Osteoblast (primary cell): ENCODE measurements at places on chromosomes 11 and 22. TPM values are rescaled to one million over a fixed set of nuclear protein-coding genes. Genes with fewer than 3 reads are reported as not detected.

DNA sequence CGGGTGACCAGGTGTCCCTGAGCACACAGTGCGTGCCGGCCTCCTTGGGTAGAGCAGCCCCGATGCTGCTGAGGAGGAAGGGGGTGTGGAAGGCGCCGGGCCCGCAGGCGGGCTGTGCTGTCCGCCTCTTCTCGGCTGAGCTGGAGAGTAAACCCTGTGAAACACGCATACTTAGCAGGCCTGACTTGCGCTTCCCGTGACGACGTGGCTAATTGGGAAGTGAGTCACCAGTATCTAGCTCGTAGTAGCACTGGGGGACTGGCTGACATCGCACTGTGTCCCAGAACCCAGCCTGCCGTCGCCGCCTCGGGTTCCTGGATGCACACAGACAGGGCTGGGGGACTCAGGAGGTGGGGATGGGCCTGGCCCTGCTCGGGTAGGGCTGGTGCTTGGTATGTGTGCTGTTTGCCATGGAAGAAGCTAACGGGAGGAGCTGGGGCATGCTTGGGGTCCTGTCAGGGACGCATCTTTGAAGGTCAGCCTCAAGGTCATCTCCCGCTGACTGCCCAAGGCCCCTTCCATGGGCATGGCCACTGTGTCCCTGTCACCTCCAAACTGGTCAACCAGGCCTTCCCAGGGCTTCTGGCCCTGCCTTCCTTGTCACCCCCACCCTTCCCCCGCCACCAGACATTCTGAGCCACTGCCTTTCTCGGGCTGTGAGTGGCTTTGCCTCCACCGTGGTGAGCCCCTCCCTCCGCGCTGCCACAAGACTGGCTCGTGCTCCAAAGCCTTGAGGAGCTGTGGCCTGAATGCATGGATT lies 1327.0 kb downstream of the BRD1 start:
- DNase-seq, result no peak

HSPB2 gene
- total RNA-seq, result 2.1 and 2.2 TPM in 2 replicates

DNA sequence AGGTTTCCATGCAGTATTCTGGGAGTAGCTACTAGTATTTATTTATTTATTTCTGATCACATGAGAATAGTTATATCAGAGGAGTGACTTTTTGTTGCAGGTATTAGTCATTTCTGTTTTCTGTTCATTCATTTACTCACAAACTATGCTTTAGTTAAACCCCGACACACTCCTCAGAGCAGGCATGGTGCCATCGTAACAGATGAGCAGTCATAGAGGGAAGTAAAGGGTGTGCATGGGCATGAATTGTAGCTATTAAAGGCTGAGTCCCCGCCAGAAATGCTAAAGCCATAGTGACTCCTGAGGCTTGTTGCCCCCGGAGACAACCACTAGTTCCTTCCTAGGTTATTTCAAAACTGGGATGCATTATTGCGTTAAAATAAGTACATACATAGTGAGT lies 10.6 kb downstream of the JHY start:
- no peak for DNase-seq

DNA sequence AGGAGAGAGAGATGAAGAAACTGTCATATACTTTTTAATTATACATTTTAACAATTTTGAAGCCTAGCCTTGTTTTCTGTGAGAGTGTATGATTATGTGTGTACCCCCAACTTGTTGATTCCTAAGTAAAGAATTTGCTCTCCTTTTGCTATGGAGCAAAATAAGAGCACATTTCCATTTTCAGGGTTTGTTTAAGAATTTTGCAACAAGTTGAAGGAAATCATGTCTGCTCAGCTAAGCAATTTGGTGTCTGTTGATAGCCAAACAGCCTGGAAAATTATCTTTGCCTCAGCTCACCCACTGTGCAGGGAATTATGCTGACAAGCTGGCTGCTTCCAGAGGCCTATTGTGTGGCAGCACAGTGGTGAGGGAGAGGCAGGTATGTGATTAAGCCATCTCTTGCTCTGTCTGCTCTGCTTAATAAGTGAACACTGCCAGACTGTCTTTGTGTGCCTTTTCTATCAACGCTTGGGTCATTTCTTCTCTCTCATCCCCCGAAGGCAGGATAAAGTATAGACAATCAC lies 135.1 kb upstream of the TTC12 start:
- no peak for DNase-seq

MYEOV gene
- 0.88 and 1.4 TPM in 2 replicates for total RNA-seq

GRCh38 chr22:32725369-32725988 lies 76.0 kb upstream of the TIMP3 start:
- peak; percentile 61 for DNase-seq

DNA sequence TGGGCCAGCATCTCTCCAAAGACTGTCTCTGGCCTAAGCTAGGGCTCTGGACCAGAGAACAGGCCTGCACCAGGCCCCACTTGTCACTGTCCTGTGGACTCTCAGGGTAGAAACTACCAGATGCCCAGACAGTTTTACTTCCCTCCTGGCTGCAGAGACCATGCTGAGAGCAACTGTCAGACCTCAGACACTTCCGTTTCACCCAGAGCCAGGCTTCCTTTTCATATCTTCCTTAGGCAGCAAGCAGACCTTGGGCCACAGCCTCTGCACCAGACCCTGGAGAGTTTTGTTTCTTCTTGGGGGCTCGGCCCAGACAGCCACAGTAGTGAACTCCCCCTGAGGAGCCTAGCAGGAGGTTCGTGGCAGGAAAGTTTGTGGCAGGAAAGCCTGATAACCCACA lies 12.1 kb upstream of the FCHSD2 start:
- no peak for DNase-seq

- no peak for DNase-seq
Measured at GRCh38 chr11:20042811-20043341, 117.4 kb downstream of the DBX1 start.

DNA sequence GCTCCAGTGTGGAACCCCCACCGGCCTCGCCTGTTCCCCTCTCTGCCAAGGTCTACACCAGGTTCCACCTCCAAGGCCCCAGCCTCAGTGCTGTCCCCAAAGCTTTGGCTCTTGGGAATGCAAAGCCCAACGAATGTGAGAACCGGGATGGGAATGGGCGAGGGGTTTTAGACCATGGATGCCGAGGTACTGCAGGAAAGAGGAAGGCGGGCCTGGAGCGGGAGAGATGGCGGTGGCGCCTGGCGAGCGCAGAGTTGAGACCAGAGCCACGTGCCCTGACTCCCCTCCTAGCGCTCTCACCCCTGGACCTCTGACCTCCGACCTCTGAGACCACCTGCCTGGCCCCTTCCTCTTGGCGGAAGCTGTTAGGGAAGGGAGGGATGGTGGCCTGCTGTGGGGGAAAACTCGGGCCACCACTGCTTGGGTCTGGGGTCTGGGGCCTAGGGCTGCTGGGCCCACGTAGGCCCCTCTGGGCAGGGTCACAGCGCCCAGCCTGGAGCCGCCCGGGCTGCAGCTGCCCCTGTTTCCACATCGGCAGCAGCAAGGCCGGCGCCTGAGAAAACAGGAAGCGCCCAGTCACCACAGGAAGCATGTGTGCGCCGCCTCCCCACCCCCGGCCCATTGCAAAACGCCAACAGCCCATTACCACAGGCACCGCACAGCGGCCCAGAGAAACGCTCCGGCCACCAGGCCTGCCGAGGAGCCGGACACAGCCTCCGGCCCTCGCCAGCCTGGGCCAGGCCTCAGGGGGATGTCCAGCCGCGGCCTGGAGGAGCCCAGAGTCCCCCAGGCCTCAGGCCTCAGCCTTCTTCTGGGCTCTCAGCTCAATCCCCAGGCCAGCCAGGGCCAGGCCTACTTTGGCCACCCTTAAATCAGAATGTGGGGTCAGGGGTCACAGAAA lies 13.8 kb upstream of the SLC39A13 start:
- peak; percentile 96 for DNase-seq

DNA sequence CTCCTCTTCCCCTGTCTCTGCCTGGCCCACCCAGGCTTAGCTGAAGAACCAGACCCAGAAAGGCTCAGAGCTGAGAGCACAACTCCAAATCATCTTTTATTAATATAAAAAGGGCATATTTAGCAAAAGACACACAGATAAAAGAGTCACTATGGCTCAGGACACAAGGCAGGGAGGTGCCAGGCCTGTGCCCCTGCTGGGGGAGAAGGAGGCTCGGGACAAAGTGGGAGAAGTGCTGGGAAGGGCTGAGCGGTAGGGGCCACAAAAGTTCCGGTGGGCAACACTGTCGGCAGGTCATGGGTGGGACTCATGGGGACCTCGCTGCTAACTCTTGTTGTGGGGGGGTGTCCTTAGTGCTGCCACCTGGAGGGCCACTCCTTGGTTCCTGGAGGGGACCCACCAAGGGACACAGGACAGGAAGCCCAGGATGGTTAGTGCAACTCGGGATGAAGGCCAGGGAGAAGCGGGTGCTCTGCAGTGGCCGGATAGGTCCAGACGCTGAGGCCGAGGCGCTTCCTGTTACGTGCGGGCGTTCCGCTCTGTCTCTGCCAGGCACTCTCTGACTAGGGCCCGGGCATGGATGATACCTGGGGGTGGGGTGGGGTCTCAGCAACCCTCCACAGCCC lies 1.4 kb upstream of the PITPNM1 start:
- DNase-seq, result peak; percentile 69

DNA sequence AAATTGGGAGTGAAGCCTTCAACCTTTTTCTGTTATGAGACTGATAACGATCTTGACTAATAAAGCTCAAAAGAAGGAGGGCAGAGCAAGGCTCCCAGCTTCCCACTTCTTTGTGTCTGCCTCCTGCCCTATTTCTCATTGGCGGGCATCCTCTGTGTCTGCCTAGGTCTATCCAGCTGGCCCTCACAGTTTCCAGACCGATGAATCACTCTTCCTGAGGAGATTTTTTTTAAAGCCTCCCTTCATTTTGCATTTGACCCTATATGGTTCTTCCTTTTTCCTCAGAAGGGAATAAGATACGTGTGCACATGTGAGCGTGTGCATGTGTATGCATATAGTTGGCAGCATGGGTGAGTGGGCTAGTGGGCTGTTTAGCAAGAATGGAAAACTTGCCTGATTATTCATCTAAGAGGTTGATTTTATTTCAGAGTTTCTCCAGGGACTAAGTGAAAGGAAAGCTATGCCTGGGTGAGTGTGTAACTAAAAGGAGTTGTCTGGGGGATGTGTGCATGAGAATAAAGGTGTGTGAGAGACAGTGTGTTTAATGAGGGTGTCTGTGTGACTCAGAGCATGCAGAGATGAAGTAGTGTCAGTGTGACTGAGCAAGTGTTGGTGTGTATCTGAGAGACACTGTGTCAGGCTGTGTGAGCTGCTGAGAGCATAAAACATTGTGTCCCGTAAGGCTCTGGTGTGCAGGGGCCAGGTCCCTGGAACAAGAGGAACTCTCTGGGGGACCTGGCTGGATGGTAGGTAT lies 12.2 kb downstream of the PHLDB1 start:
- DNase-seq, result peak; percentile 95

GRCh38 chr11:57387289-57388030 lies 3.0 kb downstream of the PRG2 start:
- DNase-seq, result no peak

DNA sequence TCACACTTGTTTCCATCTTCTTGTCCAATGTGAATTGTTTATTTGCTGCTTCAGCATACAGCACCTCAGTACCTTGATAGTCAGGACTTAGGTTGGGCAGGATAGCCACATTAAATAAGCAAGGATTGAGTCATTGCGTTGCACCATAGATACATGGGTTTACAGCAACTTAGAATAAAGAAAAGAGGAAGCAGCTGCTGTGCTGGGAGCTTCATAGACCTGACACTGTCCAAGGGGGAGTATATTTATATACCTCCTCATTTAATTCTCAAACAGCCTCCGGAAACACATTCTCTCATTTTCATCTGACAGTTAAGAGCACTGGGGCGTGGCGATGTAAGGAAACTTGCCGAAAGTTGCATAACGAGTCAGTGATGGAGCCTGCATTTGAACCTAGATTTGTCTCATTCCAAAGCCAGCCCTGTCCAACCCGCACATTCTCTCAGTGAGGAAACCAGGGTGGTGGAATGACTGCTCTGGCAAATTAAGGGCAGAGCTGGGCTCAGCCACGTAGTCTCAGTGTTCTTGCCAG lies 42.2 kb downstream of the UBASH3B start:
- DNase-seq, result no peak

- DNase-seq, result no peak
Measured at GRCh38 chr22:26734339-26735018, 77.1 kb downstream of the MIAT start.

GRCh38 chr22:47036352-47036751 lies 273.9 kb downstream of the TBC1D22A start:
- peak; percentile 58 for DNase-seq

- DNase-seq, result no peak
Measured at GRCh38 chr22:34019190-34019845, 99.0 kb upstream of the LARGE1 start.

DNA sequence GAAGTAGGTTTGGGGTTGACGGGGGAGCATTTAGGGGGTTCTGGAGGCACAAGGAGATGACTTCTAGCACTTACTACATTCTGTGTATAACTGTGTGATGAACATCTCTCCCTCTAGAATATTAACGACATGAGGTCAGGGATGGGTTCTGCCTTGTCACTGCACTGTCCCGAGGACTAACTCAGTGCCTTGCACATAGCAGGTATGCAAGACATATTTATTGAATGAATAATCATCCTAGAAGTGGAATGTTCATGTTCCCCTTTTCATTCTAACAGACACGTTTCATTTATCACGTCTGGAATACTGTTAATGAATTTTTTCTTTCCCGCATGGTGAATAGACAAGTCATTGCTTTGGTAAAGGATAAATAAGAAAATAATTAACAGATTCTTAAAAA lies 12.6 kb downstream of the SYT13 start:
- DNase-seq, result no peak

- peak; percentile 29 for DNase-seq
Measured at GRCh38 chr11:75341612-75342011, 9.8 kb downstream of the ARRB1 start.

DNA sequence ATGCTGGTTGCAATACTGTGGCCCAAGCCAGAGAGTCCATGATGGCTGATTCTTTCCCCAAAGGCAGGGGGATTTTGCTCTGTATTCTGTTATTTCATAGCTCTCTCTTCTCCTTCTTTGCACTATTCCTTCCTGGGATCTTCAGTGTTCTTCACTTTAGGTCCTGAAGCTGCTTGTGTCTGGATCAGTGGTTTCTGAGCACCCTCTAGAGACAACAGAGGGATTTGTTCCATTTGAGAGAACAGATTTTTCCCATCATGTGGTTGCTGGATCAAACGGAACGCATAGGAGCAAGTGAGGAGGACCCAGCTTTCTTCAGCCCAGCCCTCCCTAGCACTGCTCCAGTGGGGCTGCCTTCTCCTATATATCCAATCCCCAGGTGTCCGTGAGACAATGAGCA lies 68.7 kb upstream of the SYN3 start:
- peak; percentile 71 for DNase-seq

DNA sequence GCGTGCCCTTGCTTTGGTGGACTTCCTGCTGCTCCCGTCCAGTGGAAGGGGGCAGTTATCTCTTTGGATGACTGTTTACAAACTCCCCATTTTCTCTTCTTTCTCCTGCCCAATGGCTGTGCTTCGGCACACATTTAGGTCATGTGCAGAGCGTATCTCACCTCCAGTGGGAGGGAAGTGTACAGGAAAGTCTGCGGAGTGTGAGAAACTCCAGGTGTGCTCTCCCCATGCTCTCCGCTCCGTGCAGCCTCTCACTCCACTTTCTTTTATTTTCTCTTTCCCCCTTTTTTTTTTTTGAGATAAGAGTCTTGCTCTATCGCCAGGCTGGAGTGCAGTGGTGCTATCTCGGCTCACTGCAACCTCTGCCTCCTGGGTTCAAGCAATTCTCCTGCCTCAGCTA lies 11.9 kb upstream of the TEF start:
- DNase-seq, result peak; percentile 8

DNA sequence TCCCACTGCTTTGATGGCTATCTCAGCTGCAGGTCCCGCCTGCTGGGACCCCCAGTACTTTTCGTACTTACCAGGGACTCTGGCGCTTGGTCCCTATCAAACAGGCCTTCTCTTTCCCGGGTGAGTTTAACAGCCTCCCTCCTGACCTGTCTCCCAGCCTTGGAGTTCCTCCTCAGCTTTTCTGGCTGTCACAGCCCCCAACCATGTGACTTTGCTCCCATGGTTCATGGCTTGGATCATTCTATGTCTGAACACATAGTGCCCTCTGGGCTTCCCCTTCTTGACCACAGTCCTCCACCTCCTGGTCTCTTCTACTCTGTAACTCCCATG lies 56.9 kb downstream of the PARVA start:
- DNase-seq, result no peak
